Glutamatergic neuron (in vitro differentiated cells): ENCODE measurements at places on chromosomes 2 and 18. TPM values are rescaled to one million over a fixed set of nuclear protein-coding genes. Genes with fewer than 3 reads are reported as not detected.

Gene SF3B1
- total RNA-seq: 401 TPM

Gene RAB1A
- total RNA-seq: 161 TPM

Gene FN1
- total RNA-seq: 28.6 TPM

Gene CDH7
- 1.6 TPM for total RNA-seq

Gene MPHOSPH10
- total RNA-seq: 61.4 TPM

Gene USP40
- 21.8 TPM for total RNA-seq

Gene TEKT4
- not detected for total RNA-seq

Gene BABAM2
- 29.9 TPM for total RNA-seq

Gene FEV
- not detected for total RNA-seq

Gene CRYGD
- 0.76 TPM for total RNA-seq

Gene NEURL3
- not detected for total RNA-seq

Gene EVX2
- total RNA-seq: 0.76 TPM

Gene HADHB
- total RNA-seq: 30.5 TPM
